ENCODE measurements at places on chromosomes 7 and 10. TPM values are rescaled to one million over a fixed set of nuclear protein-coding genes. Genes with fewer than 3 reads are reported as not detected.

Gene PPP1R3C
- total RNA-seq: not detected

Gene SLC35G1
- total RNA-seq: 0.94 TPM

Gene SPDYE2
- total RNA-seq: not detected

Gene TRIM50
- total RNA-seq: not detected

DNA sequence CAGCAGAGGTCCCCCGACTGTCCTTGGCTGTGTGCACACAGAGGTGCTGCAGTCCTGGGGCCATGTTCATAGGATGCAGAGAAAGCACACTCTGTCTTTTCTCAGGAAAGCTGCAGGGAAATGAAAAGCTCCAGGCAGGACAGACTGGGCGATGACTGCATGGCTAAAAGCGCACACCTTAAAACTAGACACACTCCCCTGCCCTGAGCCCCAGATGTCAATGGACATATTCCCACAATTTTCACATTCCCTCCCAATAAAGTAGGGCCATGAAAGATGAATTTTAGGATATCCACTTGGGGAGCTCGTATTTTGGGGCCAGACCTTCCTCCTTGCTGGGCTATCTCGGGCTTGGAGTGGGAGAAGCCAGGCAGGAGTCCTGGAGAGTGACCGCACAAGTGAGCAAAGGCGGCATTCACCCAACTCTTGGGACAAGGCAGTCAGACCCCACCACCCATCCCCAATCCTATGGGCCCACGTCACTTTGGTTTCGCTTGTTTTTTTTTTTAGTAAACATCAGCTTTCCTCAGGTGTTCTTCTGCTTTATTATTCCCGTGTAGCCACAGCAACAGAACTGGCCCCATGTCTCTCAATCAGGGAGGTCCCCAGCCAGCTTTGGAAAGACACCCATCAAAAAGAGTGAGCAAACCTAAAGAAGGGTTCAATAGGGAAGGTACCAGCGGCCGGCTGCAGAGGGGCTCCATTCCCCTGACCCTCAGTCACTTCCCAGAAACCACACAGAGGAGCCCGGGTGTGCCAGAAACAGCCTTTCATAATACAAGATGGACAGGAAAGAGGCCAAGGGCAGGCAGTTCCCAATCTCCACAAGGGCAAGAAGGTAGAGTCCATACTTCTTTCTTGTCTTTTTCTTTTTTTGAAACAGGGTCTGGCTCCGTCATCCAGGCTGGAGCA, 12.7 kb downstream of the GPRIN2 start:
- no peak for DNase-seq

DNA sequence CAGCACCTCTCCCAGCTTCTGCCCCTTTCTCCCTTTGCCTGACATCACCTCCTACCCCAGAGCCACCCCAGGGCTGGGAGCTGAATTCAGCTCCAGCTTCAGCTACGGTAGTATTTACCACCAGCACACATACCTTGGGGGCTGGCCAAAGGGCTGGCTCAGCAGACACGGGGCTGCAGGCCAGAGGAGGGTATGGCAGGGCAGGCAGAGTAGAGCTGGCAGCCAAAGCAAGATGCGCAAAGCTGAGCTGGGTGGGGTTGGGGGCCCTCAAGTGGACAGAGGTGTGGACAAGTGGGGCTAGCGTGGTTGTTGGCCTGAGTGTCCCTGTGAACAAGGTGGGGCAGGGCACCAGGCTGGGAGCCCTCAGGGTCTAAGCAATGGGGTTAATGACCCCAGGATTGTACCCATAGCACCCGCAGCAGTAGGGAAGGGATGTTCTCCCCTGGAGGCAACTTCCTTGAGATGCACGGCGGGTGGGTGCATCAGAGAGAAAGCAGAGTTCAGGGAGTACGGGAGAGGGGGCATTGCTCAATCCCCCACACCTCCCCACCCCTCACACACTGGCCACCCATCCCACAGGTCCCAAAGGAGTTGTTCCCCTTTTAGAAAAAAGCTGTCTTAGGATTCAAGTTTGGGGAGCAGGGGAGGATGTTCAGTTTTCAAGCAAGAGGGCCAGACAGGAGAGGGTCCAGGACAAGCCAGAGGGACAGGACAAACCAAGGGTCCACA, 8.0 kb downstream of the VSIR start:
- DNase-seq: no peak

DNA sequence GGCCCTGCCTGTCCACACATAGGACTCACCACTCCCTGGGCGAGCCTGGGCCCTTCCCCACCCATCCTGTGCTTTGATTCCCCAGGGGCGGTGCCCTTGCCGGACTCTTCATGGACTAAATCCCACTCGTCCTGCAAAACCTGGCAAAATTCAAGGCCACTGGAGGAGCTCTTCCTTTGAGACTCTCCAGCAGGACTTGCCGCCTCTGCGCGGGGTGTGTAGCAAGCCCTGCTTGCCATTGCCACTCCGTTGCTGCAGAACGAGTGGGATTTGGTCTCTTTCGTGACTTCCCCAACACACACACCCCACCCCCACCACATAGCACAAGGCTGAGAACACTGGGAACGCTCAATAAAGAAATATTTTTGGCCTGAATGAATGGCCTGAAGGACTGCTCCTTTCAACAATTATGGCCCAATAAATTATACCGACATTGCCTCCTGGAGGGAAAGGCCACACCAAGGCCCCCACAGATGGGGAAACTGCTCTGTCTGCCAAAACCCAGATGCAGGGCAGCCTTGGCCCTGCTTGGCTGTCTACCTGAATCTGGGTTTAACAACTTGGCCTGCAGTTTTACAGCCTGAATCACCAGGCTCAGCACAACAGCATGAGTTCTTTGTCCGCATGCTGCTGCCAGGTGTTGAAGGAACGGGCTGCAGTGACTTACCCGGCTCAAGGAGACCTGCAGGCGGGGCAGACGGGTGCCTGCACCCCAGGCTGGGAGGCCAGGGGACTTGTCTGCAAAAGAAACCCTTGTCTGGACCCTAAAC, 72.8 kb upstream of the KAT6B start:
- DNase-seq: no peak

GRCh38 chr7:3289996-3290395, 11.1 kb upstream of the SDK1 start:
- DNase-seq: no peak

GRCh38 chr7:121402701-121403100, 6.6 kb upstream of the FAM3C start:
- no peak for DNase-seq

DNA sequence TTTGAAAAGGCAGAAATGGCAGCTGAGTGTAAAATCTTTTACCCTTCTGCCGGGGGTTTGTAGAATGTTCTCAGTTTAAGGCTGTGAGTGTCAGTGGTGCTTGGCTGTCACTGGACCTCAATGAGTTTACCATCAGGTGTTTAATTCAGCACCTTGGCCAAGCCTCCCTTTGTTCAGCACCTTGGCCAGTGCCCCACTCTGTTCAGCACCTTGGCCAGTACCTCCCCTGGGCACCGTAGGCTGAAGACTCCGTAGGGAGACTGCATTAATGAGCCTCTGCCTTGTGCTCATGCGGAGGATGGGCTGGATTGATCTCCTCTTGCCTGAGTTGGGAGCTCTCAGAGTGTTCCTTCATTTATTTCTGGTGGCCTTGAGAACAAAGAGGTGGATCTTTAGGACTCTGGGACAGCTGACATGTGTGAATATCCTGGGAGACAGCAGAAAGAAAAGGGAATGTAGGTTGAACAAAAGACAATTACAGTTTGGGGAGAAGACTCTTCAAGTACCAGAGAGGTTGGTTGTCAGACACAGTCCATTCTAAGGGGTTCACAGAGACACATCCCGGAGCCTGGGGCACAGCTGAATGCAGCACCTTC, 1.6 kb downstream of the FAM24A start:
- peak; percentile 19 for DNase-seq

DNA sequence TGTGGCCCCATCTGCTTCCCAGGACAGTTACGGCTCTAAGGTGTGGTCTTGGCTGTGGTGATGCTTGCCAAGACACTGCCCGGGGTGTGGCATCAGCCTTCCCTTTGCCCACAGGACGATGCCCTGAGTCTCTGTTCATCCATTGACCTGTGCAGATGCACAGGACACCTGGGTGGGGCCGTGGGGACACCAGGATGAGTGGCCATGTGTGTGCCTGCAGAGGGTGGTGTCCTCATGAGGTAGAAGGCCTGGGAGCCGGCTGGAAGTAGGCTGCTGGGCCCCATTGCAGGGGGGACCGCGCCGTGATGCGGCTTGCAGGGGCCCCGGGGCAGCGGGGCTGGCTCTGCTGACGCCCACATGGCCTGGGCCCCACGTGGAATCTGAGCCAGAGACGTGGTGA, 22.4 kb upstream of the PWWP2B start:
- no peak for DNase-seq

- DNase-seq: no peak
These were observed 6.5 kb downstream of the UBE2H start for GRCh38 chr7:129946282-129946681.

DNA sequence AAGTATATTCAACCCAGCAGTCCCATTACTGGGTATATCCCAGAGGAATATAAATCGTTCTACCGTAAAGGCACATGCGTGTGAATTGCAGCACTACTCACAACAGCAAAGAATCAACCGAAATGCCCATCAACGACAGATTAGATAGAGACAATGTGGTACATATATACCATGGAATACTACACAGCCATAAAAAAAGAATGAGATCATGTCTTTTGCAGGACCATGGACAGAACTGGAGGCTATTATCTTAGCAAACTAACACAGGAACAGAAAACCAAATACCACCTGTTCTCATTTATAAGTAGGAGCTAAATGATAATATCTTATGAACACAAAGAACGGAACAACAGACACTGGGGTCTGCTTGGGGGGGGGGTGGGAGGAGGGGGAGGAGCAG, 44.3 kb upstream of the KLHL7 start:
- DNase-seq: no peak

DNA sequence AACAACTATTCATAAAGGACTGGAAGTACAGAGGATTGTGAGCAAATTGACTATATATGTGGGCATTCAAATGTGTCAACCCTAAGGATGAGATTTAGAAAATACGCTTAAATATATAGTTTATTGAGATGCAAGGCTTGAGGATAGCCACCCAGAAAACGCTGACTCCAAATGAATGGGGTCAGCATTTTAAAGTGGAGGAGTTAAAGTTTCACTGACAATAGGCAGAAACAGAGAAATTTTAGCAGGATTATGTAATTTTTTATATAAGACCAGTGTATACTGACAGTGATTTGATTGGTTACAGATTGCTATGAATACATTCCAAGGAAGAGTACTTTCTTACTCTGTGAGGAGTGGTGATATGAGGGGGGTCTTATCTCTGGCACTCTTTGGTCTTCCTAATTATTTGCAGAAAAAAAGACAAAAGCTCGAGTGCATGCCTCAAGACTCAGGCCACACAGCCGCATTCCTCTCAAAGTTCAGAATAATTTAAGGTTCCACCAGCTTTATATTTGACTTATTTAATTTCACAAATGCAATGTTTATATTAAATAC, 38.6 kb upstream of the ARL4A start:
- no peak for DNase-seq

- DNase-seq: no peak
These were observed 250.5 kb downstream of the RAB11FIP2 start for GRCh38 chr10:117796130-117796745.

All from CD8-positive, alpha-beta T cell (primary cell).